ENCODE measurements at places on chromosomes 7 and 10.

DNA sequence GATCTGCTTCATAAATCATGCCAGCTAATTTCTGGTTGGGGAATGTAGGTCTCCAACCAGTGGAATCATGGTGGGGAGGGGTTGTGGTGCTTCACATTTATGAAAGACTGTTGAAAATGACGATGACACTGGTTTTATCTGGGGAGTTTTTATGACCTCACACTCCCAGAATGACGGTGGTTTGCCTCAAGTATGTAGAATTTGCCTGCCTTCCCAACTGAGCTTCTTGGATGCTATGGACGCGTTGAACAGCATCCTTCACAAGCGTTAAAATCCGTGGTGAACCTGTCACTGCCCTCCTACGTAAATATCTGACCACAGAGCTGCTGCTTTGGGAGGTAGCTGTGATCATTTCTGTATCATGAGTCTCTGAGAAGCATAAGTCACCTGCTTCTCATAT is 3.3 kb downstream of the INSYN2A start:
- DNase-seq, result no peak

- no peak for DNase-seq
Observed at GRCh38 chr10:79472951-79473350, 27.5 kb upstream of the ZCCHC24 start.

DNA sequence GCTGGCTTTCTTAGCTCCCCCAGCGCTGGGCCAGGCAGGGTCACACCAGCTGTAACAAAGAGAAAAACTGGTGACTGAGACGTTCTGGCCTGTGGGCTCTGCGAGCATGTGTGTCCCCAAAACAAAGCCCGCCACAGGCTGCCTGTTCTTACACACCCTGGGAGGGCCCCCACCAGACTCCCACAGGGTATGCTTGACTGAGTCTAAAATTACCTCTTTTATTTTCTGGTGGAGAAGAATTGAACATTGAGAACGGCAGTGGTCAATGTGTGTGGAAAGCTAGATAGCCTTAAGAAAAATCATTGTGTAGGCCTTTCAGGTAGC is 808 bp downstream of the C10orf71 start:
- no peak for DNase-seq

GRCh38 chr10:95415621-95416031 is 124.8 kb upstream of the PDLIM1 start:
- DNase-seq, result no peak

DNA sequence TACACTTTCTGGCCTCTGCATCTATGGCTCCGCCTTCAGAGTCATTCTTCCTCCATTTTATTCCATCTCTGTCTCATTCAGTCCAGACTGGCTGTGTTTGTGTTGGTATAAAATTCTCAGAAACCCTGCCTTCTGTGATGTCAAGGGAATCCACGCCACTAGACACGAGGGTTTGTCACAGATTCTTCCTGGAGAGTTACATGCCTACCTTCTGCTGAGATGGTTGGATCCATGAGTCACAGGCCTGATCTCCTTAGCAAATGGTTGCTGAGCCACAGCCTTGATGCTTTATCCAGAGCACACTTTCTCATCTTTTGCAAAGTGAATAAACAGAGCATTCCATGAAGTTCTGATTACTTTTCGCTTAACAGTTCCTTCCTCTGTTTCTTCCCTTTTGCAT is 35.9 kb upstream of the TSPAN33 start:
- no peak for DNase-seq

DNA sequence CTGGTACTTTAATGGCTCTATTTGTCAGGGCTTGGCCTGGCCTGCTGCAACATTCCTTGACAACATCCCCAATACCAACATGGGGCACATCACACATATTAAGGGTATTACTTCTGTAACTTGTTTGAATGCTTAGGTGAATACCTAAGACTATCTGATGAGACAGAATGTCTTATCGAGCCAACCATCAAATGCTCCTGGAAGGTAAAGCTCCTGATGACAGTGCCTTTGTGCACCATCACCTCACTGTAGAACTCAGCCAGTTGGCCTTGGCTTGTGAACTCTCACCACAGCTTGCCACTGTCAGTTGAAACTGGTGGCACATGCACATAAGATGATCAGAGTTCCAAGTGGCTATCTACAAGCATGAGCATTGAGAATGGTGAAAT is 3.7 kb upstream of the MYO1G start:
- DNase-seq, result no peak

- no peak for DNase-seq
Observed at GRCh38 chr7:113371416-113372043, 253.2 kb upstream of the SMIM30 start.

GRCh38 chr10:28316696-28317095 is 13.8 kb upstream of the MPP7 start:
- no peak for DNase-seq

DNA sequence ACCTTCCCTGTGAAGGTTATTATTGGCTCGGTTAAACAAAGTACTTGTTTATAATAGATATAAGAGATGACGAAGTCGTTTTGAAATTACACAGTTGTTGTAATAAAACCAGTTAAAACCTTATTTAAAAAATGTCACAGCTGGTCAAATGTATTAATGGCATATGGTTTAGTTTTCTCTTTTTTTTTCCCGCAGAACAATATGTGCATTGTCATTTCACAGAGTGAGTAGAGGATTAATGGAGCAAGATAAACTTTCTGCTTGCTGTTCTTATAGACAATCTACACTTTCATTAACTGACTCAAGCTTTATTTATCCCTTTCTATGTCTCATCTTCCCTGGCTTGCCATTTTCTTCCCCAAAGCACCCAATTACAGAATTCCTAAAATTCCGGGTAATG is 404.3 kb upstream of the NPVF start:
- no peak for DNase-seq

DNA sequence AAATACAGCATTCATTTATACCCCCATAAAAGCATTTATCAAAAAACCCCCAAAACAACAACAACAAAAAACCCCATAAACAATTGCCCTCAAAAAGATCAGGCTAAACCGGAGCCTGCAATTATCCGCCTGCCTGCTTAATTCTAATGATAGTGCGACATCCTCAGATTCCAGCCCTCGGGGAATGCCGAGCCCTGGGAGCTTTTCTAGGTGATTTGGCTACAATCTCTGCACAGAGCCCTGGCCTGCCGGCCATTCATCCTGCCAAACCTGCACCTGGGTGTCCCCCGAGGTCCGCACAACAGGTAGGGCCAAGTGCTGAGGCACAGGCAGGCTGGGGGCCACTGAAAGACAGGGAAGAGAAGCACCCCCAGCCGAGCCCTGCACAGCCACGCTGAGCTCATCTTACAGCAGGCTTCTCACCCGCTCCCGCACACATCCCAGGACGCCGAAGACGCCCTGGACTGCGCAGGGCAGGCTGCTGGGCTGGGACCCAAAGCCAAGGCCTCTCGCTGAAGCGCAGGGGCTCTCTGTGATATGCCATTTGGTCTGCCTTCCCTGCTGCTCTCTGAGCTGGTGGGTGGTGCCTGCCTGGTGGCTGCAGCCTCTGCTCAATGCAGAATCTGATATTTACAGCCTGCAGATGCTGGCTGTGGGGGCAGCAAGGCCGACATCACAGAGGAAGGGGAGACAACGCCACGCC is 57.5 kb downstream of the CAMK2B start:
- no peak for DNase-seq

GRCh38 chr10:71623098-71623985 is 96.2 kb downstream of the C10orf105 start:
- DNase-seq, result no peak

- no peak for DNase-seq
Observed at GRCh38 chr7:98189559-98189958, 21.7 kb upstream of the BHLHA15 start.

GRCh38 chr7:42617806-42618457 is 293.9 kb downstream of the C7orf25 start:
- no peak for DNase-seq
